ENCODE measurements at places on chromosomes 6 and 20.

- DNase-seq, result no peak
Measured at GRCh38 chr20:6169251-6169650, 46.4 kb upstream of the FERMT1 start.

GRCh38 chr6:154301839-154302752 is 54.5 kb downstream of the IPCEF1 start:
- DNase-seq, result no peak

- peak; percentile 2 for DNase-seq
Measured at GRCh38 chr6:112235956-112236355, 18.4 kb downstream of the LAMA4 start.

GRCh38 chr20:39935901-39936300 is 753.1 kb downstream of the MAFB start:
- no peak for DNase-seq

GRCh38 chr6:2164481-2164880 is 80.9 kb downstream of the GMDS start:
- no peak for DNase-seq

DNA sequence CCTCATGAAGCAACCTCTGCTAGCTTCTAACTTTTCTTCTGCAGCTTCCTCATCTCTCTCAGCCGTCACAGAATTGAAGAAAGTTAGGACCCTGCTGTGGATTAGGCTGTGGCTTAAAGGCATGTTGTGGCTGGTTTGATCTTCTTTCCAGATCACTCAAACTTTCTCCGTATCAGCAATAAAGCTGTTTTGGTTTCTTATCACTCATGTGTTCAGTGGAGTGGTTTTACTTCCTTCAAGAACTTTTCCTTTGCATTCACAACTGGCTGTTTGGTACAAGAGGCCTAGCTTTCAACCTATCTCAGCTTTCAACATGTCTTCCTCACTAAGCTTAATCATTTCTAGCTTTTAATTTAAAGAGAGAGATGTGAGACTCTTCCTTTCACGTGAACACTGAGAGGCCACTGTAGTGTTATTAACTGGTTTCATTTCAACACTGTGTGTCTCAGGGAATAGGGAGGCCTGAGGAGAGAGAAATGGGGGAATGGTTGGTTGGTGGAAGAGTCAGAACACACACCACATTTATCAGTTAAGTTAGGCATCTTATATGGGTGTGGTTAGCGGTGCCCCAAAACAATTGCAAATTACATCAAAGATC is 17.2 kb downstream of the ZSCAN23 start:
- no peak for DNase-seq

DNA sequence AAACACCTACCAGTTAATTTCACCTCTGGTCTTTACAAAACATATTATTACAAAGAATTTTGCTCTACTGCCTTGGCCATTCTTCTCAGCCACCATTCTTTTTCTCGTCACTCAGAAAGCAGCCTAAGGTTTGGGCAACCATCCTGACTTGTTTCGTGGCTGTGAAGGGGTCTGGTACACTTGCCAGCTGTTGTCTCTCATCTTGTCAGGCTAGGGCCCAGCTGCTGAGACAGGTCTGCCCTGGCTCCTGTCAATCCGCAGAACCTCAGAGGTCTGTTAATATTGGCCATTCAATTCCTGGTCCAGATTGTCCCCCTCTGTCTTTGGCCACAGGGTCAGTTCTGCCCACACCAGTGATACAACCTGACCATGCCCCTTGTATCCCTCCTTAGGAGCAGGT is 197.7 kb downstream of the UBE3D start:
- no peak for DNase-seq

GRCh38 chr6:13304580-13305260 is 23.6 kb downstream of the TBC1D7 start:
- DNase-seq, result no peak

DNA sequence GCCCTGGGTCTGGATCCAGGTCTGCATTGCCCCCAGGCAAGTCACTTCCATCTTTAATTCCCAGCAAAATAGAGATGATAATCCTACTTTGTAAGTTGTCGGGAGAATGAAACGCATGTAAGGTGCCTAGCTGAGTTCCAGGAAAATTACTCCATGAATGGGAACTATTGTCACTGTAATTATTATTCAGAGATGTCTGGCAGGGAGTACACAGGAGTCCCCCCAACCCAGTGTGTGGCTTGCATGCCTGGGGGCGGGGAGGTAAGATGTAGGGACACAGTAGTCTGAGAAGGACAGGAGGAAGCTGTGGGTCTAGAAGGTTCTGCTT is 85.4 kb downstream of the CD40 start:
- DNase-seq, result no peak

DNA sequence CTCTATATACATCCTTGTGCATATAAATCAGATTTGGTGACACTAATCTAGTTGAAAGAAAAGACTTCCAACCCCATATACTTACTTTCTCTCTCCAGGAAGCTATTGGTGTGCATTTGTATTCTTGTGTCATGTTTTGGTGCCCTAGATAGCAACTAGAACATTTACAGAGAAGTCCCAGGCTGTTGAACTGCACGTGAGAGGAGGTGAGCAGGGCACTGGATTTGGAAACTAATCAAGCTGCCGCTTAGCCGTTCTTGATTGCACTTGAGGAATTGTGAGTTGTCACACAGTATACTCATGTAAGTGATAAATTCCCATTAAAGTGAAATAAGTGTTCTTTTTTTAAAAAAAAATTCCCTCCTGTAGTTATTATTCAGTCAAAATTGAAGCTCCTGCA is 7.6 kb downstream of the WRNIP1 start:
- DNase-seq, result no peak

GRCh38 chr20:21693322-21693721 is 12.1 kb upstream of the PAX1 start:
- no peak for DNase-seq

DNA sequence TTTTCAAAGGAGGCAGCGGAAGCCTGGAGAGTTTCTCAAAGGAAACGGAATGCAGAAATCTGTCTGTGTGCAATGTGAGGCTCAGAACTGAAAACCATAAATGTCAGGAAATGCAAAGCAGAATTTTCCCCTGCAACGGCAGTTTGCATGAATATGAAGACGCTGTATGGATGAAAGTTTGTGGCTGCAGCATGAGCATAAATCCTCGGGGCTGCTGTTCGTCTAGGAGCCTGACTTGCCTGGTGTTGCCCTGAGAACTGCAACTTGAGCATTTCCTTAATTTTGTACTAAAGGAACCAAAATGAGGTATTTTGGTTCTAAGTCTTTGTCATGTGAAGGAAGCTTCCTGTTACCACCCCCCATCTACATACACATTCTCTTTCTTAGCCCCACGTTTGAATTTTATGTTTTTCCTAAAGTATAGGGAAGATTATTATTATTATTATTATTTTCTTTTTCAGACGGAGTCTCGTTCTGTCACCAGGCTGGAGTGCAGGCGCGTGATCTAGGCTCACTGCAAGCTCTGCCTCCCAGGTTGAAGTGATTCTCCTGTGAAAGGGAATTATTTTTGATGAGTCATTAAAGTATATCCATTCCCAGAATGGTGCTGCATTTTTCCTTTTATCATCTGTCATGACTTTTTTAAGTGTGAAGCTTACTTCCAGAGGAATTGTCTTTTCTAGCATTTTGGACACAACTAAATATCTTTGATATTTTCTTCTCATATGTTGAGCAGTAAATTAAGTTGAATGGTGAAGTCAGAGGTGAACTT is 33.1 kb downstream of the MTHFD1L start:
- no peak for DNase-seq

GRCh38 chr6:133854364-133855275 is 34.3 kb upstream of the TCF21 start:
- no peak for DNase-seq

DNA sequence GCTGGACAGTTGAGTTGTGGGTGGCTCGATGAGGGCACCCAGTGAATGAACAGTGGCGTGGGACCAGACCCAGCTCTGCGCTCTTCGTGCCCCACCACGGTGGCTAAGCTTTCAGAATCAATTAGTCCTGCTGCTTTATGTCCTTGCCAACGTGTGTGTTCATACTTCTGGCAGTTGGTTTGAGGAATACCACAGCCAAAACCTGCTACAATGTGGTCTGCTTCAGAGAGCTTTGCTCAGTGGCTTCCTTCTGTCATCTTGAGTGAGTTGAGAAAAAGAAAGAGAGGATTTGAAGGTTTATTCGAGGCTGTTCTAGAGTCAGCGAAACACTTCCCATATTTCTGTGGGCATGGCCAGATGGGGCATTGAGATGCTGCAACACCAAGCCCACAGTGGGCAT is 39.5 kb upstream of the SLC22A2 start:
- DNase-seq, result no peak
